ENCODE measurements at places on chromosomes 13 and 19. TPM values are rescaled to one million over a fixed set of nuclear protein-coding genes. Genes with fewer than 3 reads are reported as not detected.
A peak's percentile ranks its signal among the peaks of the same experiment; 100 is the strongest.

INTS6 gene
- polyA plus RNA-seq = 7.1 TPM

ATP8A2 gene
- polyA plus RNA-seq = under 0.01 TPM

GET3 gene
- polyA plus RNA-seq = 121 TPM

CLEC17A gene
- not detected for polyA plus RNA-seq

ENOX1 gene
- polyA plus RNA-seq = 2.0 TPM

YJEFN3 gene
- 13.1 TPM for polyA plus RNA-seq

CYP2A13 gene
- not detected for polyA plus RNA-seq

FGF14 gene
- polyA plus RNA-seq = 0.20 TPM

TMEM238 gene
- 0.06 TPM for polyA plus RNA-seq

ZNF222 gene
- 4.2 TPM for polyA plus RNA-seq

DACT3 gene
- polyA plus RNA-seq = 5.0 TPM

PABPC3 gene
- 0.06 TPM for polyA plus RNA-seq

GRCh38 chr13:60226507-60226906, 62.8 kb upstream of the DIAPH3 start:
- no peak for DNase-seq

DNA sequence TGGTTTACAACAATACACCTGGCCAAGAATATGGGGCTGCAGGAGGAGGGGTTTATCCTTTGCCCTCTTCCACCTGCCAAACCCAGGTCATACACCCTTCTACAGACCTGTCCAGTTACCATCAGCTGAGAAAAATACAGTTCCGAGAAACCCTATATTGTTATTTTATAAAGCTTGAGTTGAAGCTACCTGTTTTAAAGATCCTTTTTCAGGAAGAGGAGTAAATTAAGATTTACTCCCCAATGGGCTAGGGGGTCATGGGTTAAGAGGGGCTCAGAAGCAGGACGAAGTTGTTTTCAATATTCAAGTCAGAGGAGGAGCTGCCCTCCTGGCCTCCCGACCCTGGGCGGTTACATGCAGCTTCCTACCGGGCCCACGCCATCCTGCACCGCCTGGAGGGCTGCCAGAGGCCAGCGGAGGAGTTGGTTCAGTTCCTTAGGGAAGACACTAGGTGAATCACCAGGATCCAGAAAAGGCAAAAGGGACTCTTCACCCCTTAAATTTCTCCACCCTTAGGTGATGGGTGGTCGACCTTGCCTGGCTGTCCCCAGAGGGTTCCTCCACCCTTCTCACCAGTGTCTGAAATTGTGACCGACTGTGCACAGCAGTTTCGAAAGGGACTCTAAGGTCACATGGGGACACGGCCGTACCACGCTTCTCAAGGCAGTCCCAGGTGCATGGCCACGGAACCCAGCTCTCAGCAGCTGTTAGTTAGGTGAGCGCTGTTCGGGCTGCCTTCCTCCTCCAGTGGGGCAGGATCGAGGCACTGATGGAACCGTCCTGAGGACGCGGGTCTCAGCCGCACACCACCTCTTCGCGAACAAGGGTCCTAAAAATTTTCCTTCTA, 1.2 kb downstream of the GJB2 start:
- DNase-seq = no peak

GRCh38 chr13:67017276-67017675, 212.9 kb downstream of the PCDH9 start:
- no peak for DNase-seq

GRCh38 chr13:87003265-87003664, 667.9 kb upstream of the SLITRK5 start:
- no peak for DNase-seq

DNA sequence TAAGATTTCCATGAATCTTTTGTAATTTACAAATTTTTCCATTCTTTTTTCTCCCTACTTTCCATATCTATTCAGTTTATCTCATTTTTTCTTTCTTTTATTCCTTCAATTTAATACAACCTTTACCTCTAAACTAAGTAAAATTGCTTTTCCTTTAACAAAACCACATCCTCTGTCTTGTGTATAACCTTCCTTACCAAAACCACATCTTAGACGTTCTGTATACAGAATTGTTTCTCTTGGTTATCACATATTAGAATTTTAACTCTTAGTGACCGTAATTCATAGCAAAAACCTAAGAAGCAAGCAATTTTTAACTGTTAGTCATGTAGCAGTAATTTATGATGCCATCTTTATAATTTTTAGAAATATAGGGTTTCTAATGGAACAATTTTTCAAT, 15.0 kb downstream of the PPP5C start:
- DNase-seq = no peak

- DNase-seq = no peak
Measured at GRCh38 chr13:40981361-40981760, 37.8 kb downstream of the ELF1 start.

GRCh38 chr13:95503662-95504061, 48.9 kb upstream of the CLDN10 start:
- no peak for DNase-seq

- DNase-seq = no peak
Measured at GRCh38 chr19:1410789-1411188, 3.4 kb downstream of the DAZAP1 start.

GRCh38 chr13:43405457-43405856, 381.3 kb downstream of the ENOX1 start:
- DNase-seq = no peak

- DNase-seq = no peak
Measured at GRCh38 chr13:113982296-113982661, 8.4 kb upstream of the C13orf46 start.

- peak; percentile 79 for DNase-seq
Measured at GRCh38 chr19:10430505-10431253, 10.3 kb downstream of the PDE4A start.

DNA sequence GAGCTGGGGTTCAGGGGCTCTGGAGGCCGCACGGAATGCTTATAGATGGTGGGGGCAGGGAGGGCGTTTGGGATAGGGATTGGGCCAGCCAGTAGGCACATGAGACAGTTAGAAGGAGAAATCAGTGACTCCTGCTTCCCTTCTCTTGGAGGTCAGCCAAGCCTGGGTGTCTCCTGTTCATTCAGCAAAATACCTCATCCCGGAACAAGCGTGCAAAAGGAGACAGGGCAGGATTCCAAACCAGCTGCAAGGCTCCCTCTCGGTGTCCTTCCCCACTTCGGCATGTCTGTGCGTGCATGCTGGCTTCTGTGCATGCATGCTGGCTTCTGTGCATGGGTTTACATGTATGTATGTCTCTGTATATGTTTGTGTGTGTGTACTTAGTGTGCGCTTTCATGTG, 37.3 kb upstream of the PEPD start:
- no peak for DNase-seq

DNA sequence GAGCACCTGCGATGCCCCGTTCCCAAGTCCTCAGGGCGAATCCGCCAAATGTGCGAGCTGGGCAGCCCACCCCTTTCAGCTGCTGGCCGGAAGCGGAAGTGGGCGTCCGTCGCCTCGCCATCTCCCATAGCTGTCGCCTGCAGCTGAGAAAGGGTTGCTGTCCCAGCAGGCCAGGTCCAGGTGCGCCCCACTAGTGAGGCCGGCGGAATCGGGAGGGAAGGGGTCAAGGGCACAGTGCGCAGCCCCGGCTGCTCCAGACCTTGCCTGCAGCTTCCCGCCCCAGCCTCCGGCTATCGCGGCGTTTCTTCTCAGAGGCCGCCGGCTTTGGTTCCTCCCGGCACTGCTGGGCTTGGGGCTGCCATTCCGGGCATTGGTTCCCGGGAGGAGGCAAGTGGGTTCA, at the start of gene ZNF177:
Gene ZNF177, plus strand, starts transcription at position 109 of the 400 bp plus-strand sequence. CDS start 15,299 bp downstream, outside the sequence.
- no peak for DNase-seq

GRCh38 chr19:8074501-8074900, 21.9 kb downstream of the CCL25 start:
- no peak for DNase-seq

DNA sequence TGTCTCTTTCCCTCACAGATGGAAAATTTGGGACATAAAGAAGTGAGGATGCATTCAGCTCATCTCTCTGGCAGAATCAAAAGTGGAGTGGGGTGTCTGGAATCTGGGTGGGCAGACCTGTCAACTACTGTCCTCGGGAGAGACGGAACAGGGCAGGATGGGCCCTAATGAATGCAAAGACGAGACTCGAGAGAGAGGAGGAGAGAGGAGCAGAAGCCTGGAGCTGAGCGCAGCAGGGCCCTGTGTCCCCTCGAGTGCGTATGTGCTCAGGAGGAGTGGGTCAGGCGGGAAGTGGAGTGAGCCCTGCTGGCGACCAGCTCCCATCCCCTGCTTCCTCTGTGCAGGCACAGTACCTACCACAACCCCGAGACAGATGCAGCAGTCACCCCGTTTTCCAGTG, 78.9 kb downstream of the TEX29 start:
- DNase-seq = no peak

GRCh38 chr19:20453425-20453935, 112.1 kb downstream of the ZNF737 start:
- no peak for DNase-seq

- no peak for DNase-seq
Measured at GRCh38 chr19:10189616-10190015, 5.1 kb downstream of the DNMT1 start.

DNA sequence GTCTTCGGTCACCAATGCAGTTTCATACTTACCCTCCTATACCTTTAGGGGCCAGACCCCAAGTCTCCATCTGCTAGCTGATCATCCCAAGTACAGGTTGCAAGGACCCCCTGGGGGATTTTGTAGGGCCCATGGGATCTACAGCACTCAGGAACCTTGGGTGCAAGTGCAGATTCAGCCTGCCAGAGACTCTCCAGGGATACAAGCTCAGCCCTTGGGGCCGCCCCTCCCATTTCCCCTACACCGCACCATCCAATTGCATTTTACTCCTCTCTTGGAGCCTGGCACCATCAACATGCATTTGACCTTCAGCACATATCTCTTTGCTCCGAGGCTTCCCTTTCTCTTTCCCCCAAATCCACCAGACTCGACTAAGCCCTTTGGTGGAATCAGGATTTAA, 154.7 kb upstream of the ZNF536 start:
- DNase-seq = no peak

DNA sequence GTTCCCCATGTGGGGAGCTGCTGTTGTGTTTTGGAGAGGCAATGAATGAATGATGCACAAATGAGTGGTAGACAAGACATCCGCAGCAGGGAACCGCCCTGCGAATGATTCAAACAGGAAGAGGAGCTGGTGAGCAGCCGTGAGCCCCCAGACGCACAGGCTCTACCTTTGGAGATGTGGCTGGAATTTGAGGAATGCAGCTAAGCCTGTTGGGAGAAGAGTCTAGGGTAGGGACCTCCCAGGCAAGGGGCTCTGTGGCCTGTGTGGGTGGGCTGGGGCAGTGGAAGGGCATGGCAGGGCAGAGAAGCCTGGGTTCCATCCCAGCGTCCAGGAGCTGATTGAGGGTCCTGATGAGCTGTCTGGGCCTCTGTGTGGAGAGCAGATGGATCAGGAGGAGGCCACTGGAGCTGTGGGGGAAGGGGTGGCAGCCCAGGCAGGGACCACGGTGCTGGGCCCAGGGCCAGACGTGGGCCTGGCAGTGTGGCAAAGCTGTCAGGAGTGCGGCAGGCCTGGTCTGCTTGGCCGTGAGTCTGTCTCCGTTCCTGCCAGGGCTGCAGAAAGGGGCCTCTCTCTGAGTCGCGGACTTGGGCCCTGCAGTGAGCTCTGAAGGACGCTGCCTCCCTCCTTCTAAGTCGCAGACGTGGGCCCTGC, 41.8 kb upstream of the DCUN1D2 start:
- peak; percentile 45 for DNase-seq
